Activated B cell treated with CpG ODN at 0.5 μM for 24 hours (primary cell): ENCODE measurements at places on chromosomes 5 and 9. TPM values are rescaled to one million over a fixed set of nuclear protein-coding genes. Genes with fewer than 3 reads are reported as not detected.

The TAS2R1 gene
- total RNA-seq = not detected in 2 replicates

The SEMA4D gene
- total RNA-seq = 68.0 and 79.7 TPM in 2 replicates

The FOXI1 gene
- not detected in 2 replicates for total RNA-seq

The JAKMIP2 gene
- total RNA-seq = 2.0 and 3.1 TPM in 2 replicates

The SPATA31A3 gene
- total RNA-seq = not detected in 2 replicates

DNA sequence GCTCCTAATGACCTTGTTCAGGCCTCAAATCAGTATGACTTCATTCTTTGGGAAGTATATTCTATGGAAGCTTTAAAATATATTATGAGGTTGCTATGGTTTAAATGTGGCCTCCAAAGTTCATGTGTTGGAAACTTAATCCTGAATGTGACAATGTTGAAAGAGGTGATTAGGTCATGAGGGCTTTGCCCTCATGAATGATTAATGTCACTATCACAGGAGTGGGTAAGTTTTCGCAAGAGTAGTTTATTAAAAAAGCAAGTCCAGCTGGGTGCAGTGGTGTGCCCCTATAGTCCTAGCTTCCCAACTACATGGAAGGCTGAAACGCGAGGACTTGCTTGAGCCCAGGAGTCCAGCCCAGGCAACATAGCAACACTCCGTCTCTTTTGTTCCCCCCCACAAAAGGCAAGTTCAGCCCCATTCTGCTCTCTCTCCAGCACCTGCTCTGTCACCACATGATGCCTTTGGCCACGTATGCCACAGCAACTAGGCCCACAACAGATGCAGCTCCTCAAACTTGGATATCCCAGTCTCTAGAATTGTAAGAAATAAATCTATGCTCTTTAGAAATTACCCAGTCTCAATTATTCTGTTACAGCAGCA is 105.3 kb downstream of the SIL1 start:
- DNase-seq = no peak

GRCh38 chr9:125822160-125822559 is 75.0 kb downstream of the PBX3 start:
- DNase-seq = no peak

DNA sequence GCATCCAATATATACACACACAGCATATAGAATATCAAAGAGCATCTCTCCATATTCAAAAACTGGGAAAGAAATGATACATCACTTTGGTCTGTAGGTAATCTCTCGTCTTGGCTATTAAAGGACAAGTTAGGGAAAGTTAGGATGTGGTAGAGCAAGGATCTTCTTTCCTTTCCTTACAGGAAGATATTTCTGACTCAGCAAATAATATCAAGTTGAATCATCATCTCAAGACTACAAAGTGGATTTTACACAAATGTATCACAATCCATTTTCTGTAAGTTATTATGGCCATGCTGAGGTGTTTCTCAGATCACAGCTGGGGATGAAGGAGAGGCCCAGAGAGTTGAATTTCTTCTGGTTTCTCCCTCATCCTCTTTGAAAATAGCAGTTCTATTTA is 651.7 kb upstream of the CCNG1 start:
- DNase-seq = no peak

GRCh38 chr9:107707428-107707837 is 217.9 kb upstream of the KLF4 start:
- no peak for DNase-seq

GRCh38 chr9:110029429-110029955 is 178.5 kb downstream of the C9orf152 start:
- no peak for DNase-seq

DNA sequence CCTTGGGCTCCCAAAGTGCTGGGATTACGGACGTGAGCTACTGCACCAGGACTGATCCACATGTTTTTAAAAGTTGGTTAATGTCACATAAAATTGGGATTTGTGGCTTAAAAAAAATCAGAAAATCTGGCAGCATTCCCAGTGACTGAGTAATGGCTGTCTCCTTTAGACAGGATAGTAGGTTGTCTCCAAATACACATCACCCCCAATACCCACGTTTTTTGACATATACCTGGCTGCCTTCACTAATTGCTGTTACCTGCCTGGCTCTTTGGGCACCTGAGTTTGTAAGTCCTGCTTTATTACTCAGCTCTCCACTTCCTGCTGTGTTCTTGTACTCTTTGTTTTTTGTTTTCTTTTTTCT is 84.8 kb downstream of the KDM4C start:
- DNase-seq = no peak
